ENCODE measurements at places on chromosomes 1 and 21. TPM values are rescaled to one million over a fixed set of nuclear protein-coding genes. Genes with fewer than 3 reads are reported as not detected.

Gene C2CD2
- total RNA-seq: 8.6 TPM

Gene ATP6V1G3
- not detected for total RNA-seq

Gene FBLIM1
- total RNA-seq: 26.3 TPM

Gene OTUD3
- 2.6 TPM for total RNA-seq

Gene SERINC2
- total RNA-seq: 25.3 TPM
